ENCODE measurements at places on chromosomes 7 and 10. TPM values are rescaled to one million over a fixed set of nuclear protein-coding genes. Genes with fewer than 3 reads are reported as not detected.
A peak's percentile ranks its signal among the peaks of the same experiment; 100 is the strongest.

DNA sequence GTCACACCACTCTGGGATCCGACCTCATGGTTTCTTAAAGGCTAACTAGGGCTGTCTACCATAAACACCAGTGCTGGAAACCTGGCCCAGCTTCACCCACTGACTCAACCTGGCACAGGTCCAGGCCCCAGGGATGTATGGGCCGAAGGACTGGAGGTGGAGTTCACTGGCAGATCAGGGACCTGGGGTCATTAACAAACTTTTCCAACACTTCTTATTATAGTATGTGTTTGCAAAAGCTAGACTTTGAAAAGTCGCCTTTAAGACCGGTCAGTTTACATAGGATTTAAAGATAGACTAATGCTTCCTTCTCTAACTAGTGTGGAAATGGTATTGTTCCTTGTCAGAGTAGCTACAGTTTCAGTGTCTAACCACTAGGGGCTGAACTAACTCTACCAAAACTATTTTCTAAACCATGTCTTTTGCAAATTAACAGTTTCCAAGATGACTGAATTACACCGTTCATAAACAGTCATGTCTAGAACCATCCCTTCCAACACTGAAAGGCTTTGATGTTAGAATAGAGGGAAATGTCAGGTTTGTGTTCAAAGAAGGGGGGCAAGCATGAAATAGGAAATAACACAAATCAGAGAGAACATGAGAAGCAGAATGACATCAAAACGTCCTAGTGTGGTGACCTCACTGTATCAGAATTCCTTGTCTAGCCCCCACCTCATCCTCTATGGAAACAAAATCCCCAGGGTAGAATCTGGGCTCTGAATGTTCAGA is 29.7 kb downstream of the STN1 start:
- DNase-seq = peak; percentile 79

GRCh38 chr10:129525401-129525801 is 58.4 kb downstream of the MGMT start:
- no peak for DNase-seq

DNA sequence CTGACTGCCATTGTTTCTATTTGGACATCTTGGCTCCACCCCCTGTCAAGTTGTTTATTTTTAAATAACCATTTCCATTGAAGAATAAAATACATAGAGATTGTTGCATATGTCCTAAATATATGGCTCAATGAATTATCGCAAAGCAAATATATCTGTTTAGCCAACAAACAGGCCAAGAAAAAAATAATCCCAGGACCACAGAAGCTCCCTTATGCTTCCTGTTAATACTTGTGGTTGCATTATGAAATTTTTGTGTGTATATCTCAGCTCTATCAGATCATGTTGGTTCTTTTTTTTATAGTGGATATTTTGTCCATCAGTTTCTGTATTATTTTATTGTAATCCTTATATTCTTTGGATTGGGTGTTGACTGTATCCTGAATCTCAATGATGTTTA is 53.4 kb upstream of the CYP2C8 start:
- no peak for DNase-seq

CCL24 gene
- not detected for total RNA-seq

- no peak for DNase-seq
These were observed 7.2 kb upstream of the SP8 start for GRCh38 chr7:20793694-20794394.

- no peak for DNase-seq
These were observed 138.7 kb downstream of the SLC25A13 start for GRCh38 chr7:96183163-96183670.

DNA sequence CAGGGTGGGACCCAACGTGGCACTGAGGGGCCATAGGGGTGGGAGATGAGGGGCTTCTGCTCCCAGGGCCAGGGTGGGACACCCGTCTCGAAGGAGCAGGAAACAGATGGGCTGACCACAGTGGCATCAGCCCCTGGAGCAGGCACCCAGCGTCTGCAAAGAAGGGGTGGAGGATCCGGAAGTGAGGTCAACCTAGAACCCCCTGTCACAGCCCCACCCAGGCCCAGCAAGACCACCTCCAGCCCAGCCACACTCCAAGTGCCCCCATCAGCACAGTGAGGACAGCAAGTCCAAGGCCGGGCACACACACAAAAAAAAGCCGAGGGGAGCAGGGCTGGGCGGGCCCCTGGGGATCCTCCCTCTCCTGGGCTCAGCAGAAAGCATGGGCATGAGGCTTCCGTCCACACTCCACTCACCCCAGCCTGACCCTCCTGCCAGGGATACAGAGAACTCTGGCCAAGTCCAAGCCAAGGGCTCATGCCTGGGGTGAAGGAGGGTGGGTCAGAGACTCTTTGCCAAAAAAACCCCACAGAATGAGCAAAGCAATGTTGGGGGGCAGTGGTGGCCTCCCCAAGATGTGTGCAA is 111.0 kb downstream of the FOXL3 start:
- DNase-seq = no peak

DNA sequence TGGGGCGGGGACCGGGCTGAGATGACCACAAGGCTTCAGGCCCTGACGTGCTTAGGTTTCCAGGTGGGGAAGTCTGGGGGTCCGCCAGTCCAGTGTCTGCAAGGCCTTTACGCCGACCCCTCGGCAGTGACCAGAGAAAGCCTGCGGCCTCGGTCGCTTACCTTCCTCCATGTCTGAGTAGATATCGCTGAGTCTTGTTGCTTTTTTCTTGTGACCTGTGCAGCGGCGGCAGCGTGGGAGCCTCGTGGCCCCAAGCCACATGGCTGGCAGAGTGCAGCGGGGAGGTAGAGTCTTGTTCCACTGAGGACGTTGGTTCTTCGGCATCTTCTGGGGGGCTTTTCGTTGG is 329 bp downstream of the NOLC1 start:
- DNase-seq = no peak

All from left cardiac atrium (tissue), 4 donors.